ENCODE measurements at places on chromosomes 6 and 20. TPM values are rescaled to one million over a fixed set of nuclear protein-coding genes. Genes with fewer than 3 reads are reported as not detected.
A peak's percentile ranks its signal among the peaks of the same experiment; 100 is the strongest.

GRCh38 chr6:6586671-6587526, 1.6 kb upstream of the LY86 start:
- no peak for DNase-seq
- H3K27ac ChIP-seq, result no peak overlapping the region
- H3K4me3 ChIP-seq, result no peak overlapping the region
- H3K36me3 ChIP-seq, result no peaks in the 10 kb centered on the region
- H3K27me3 ChIP-seq, result no peaks in the 10 kb centered on the region

Gene MRPS26
- 37.6 TPM for total RNA-seq

Gene NANP
- total RNA-seq, result 3.3 TPM

DNA sequence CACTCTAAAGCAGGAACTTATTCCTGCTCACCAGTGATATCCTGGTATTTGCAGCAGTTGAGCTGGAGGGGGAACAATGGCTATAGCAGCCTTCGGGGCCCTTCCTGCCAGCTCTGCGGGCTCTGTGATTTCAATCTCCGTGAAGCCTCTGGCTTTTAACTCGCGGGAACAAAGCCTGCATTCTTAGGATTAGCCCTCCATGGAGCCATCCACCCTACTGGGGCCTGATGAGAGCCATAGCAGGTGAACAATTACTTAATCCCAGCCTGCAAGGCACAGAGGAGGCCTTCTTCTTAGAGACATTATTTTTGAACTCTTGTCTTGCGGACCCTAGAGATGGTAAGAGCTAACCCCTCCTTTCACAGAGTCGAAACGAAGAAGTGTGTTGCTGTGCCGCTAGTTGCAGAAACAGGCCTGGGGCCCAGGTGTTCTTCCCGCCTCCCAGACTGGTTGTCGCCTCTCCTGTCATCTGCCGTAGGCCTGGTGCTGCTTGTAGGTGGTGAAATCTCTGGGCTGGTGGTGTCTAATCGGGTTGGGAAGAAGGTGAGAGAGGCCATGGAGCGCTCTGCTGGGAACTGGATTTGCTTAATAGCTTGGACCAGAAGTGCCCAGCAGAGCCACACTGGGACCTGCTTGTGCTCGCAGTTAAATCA, 9.7 kb downstream of the GHRH start:
- no peak overlapping the region for H3K4me3 ChIP-seq
- H3K27me3 ChIP-seq, result no peaks in the 10 kb centered on the region
- H3K27ac ChIP-seq, result no peak overlapping the region

DNA sequence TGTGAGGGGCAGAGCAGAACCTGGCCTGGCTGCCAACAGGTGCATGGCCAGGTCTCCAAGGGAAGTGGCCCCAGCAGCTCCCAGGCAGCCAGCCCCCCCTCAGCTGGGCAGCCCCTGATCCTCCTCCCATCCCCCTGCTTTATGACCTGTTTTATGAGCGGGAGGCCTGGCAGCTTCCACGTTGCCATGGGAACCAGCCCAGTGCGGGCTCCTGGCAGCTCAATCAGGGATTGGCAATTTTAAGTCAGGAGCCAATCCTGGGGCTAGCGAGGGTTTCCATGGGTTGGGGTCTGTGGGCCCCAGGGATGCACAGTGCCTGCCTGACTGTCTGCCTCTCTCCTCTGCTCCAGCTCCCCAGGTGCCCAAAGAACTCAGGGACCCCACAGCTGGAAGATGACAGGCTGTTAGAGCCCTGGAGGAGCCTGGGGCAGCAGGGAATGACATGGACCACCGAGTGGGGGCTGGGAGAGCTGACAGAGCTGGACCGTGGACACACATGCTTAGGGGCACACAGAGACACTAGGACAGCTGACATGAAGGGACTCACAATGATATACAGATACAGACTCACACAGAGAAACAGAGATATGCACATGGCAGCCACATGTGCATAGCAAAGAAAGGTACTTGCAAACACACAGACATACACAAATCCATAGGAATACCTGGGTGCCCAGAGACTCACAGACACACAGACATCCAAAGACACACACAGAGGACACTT, 56.5 kb upstream of the SIRPA start:
- no peaks in the 10 kb centered on the region for H3K27me3 ChIP-seq
- H3K27ac ChIP-seq, result no peak overlapping the region
- no peaks in the 10 kb centered on the region for H3K4me1 ChIP-seq
- DNase-seq, result no peak

Gene OTOR
- total RNA-seq, result not detected

DNA sequence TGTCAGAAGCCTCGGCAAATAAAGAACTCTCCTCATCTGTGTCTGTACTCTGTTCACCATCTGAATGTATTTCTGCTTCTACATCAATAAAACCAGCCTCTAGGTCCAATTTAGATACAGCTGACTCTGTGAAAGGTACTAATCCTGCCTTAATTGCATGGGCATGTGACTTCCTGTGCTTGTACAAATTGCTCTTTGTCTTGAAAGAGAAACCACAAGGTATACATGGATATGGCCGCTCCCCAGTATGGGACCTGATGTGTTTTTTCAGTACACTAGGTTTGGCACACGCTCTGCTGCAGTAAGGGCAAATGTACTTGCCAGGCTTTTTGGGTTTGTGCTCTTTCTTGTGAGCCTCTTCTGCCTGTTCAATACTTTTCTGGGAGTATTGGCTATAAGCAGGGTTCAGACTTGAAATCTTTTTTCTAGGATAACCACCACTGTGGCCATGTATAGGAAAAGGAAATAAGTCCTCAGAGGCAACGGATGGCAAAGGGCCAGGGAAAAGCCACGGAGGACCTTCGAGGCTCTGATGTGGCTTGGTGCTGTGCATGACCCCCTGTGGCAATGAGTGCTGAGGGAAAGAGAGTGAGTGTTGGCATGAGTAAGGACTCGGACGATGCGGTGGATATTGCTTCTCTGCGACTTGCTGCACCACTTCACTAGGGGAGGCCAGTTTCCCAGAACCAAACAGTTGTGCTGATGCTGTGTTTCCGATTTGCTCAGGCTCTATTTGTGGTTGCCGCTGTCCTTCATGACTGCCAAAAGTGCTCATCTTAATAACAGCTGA, 170.9 kb downstream of the HIVEP2 start:
- no peaks in the 10 kb centered on the region for H3K27me3 ChIP-seq
- DNase-seq, result peak; percentile 62
- H3K27ac ChIP-seq, result peak overlapping the region; percentile 23
- no peak overlapping the region for H3K4me3 ChIP-seq

Gene SMIM26
- total RNA-seq, result 78.1 TPM

DNA sequence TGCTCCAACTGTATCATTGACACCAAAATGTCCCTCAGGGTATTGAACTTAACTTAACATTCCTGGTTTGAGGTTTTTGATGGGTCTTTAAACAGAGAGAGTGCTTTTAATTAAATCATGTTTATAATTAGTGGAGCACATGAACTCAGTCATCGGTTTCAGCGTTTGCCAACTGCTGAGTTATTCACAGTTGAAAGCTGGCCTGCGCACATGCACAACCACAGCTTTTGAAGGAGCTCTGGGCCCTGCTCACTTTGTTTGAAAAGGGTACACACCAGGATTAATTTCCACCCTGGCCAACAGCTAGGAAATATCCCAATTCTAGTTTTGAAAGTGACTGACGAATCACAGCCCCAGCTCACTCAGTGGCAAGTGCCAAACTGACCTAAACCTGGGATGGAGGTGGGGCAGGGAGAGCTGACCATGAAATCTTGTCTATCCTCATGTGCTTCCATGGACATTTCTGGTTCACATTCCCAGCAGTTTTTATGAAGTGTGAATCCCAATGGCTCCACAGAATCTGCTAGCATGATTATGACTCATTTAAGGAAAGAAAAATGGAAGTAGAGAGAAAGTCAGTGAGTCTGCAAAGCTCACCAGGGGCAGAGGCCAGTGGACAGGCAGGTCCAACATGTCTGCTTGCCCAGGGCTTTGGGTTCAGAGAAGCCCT, 247.8 kb downstream of the FNDC1 start:
- H3K27me3 ChIP-seq, result no peaks in the 10 kb centered on the region
- H3K27ac ChIP-seq, result no peak overlapping the region

Gene PRICKLE4
- total RNA-seq, result 4.8 TPM

GRCh38 chr6:167094820-167095637, 27.9 kb upstream of the CCR6 start:
- H3K27me3 ChIP-seq, result no peaks in the 10 kb centered on the region
- H3K4me3 ChIP-seq, result no peak overlapping the region
- H3K27ac ChIP-seq, result peak overlapping the region; percentile 22
- no peaks in the 10 kb centered on the region for H3K4me1 ChIP-seq

Gene EFCAB8
- 0.11 TPM for total RNA-seq

DNA sequence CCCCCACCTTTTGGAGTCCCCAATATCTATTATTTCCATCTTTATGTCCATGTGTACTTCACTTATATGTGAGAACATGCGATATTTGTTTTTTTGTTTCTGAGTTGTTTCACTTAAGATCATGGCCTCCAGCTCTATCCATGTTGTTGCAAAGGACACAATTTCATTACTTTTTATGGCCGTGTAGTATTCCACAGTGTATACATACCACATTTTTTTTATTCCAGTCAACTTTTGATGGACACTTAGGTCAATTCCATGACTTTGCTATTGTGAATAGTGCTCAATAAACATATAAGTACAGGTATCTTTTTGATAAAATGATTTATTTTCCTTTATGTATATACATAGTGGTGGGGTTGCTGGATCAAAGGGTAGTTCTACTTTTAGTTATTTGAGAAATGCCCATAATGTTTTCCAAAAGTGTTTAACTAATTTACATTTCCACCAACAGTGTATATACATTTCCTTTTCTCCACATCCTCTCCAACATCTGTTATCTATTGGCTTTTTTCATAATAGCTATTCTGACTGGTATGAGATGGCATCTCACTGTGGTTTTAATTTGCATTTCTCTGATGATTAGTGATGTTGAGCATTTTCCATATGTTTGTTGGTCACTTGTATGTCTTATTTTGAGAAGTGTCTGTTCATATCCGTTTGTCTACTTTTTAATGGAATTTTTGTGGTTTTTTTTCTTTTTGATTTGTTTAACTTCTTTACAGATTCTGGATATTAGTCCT, 34.0 kb upstream of the COL10A1 start:
- no peak overlapping the region for H3K4me3 ChIP-seq
- H3K36me3 ChIP-seq, result no peaks in the 10 kb centered on the region
- H3K27ac ChIP-seq, result no peak overlapping the region
- no peaks in the 10 kb centered on the region for H3K27me3 ChIP-seq
- no peaks in the 10 kb centered on the region for H3K4me1 ChIP-seq

GRCh38 chr6:45196121-45196520, 132.0 kb upstream of the RUNX2 start:
- H3K36me3 ChIP-seq, result no peaks in the 10 kb centered on the region
- H3K4me1 ChIP-seq, result no peaks in the 10 kb centered on the region
- H3K4me3 ChIP-seq, result no peak overlapping the region
- DNase-seq, result no peak
- no peaks in the 10 kb centered on the region for H3K27me3 ChIP-seq

Gene CCN6
- not detected for total RNA-seq

DNA sequence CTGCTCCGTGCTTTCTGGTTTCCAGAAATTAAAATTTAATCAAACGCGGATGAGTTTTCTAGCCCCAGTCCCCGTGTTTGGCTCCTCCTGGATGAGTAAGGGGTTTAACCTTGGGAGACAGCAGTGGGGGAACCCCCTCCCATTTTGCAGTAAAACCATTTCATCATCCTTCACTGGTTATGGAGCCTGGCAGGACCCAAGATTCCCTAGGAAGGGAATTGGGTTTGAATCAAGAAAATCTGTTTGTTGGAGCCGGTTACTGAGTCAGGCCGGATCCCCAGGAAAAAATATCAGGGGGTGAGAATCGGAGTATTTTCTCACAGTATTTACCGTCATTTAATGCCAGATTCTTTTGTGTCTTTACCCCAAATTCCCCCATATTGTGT, 754 bp downstream of the YWHAB start:
- H3K27ac ChIP-seq, result peak overlapping the region; percentile 97
- H3K4me1 ChIP-seq, result peaks cover 44% of the 10 kb centered on the region
- peak overlapping the region; percentile 92 for H3K4me3 ChIP-seq
- H3K36me3 ChIP-seq, result no peaks in the 10 kb centered on the region
- H3K27me3 ChIP-seq, result no peaks in the 10 kb centered on the region
- no peak for DNase-seq

- no peaks in the 10 kb centered on the region for H3K27me3 ChIP-seq
- H3K36me3 ChIP-seq, result no peaks in the 10 kb centered on the region
- peak overlapping the region; percentile 71 for H3K27ac ChIP-seq
- H3K4me1 ChIP-seq, result peaks cover 5% of the 10 kb centered on the region
- no peak overlapping the region for H3K4me3 ChIP-seq
Measured at GRCh38 chr6:106525882-106526275, 103.4 kb downstream of the RTN4IP1 start.

Gene GGTLC1
- not detected for total RNA-seq

- H3K4me3 ChIP-seq, result no peak overlapping the region
- no peaks in the 10 kb centered on the region for H3K27me3 ChIP-seq
- no peak for DNase-seq
- H3K27ac ChIP-seq, result no peak overlapping the region
- H3K36me3 ChIP-seq, result no peaks in the 10 kb centered on the region
Measured at GRCh38 chr6:90271831-90272230, 24.8 kb downstream of the BACH2 start.

DNA sequence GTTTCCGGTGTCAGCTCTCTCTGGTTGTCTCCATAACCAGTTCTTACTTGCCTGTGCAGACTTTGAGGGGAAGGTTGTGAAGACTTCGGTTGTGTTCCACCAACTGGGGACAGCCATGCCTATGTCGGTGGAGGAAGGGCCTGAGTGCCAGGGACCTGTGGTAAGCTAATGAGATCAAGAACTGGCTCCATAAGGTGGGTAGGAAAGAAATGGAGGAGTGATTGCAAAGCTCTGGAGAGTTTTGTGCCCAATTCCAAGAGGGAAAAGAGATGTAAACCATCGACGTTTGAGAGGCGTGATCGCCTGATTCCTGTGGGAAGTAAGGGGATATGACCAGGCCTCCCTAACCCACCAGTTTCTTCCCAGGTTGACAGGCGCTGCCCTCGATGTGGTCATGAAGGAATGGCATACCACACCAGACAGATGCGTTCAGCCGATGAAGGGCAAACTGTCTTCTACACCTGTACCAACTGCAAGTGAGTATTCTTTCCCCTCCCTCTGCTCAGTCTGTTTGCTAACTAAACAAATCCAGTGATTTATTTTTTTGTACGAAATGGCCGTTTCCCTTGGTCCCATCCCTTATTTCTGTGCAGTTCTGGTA, 893 bp downstream of the POLR1H start:
- H3K36me3 ChIP-seq, result no peaks in the 10 kb centered on the region
- H3K4me3 ChIP-seq, result peak overlapping the region; percentile 66
- DNase-seq, result peak; percentile 46

- H3K27me3 ChIP-seq, result no peaks in the 10 kb centered on the region
- no peak overlapping the region for H3K27ac ChIP-seq
- DNase-seq, result no peak
- H3K4me3 ChIP-seq, result no peak overlapping the region
- no peaks in the 10 kb centered on the region for H3K4me1 ChIP-seq
Measured at GRCh38 chr6:87540539-87540938, 49.2 kb downstream of the RARS2 start.

Data from colonic mucosa (tissue), 4 donors.